ENCODE measurements at places on chromosomes 2 and 18.

DNA sequence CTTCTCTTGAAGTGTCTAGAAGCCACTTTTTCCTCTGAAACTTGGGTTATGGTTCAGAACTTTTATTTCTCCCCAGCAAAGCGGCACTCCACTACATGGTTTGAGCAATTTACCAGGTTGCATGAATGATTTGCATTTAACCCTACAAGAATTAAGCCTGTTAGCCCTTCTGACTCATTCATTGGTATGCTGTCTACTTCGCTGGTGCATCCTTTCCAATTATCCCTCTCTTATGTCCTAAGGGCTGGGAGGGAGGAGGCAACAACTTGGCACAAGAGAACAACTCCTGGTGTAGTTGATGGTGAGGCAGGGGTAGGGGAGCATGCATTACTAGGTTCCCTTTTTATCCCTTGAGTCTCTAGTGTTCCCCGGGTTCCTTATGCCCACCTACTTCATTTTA, 293.4 kb upstream of the MEX3C start:
- no peak for DNase-seq

- no peak for DNase-seq
These were observed 253.6 kb upstream of the TNP1 start for GRCh38 chr2:217113491-217113890.

DNA sequence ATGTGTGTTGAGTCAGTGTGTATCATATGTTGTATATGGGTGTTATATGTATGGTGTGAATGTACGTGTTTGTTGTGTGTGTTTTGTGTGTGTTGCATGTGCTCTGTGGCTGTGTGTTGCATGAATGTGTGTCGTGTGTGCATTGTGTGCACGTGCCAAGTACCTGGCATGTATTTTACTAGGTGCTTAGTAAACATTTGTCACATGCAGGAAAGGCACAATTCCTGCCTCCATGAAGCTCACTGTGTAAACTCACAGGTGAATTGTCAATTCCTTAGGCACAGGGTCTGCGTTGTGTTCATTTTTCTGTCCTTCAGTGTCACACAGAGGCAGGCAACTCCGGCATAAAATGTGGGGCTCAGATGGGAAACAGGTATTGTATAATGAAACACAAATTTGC, 22.3 kb upstream of the IL1R1 start:
- no peak for DNase-seq

DNA sequence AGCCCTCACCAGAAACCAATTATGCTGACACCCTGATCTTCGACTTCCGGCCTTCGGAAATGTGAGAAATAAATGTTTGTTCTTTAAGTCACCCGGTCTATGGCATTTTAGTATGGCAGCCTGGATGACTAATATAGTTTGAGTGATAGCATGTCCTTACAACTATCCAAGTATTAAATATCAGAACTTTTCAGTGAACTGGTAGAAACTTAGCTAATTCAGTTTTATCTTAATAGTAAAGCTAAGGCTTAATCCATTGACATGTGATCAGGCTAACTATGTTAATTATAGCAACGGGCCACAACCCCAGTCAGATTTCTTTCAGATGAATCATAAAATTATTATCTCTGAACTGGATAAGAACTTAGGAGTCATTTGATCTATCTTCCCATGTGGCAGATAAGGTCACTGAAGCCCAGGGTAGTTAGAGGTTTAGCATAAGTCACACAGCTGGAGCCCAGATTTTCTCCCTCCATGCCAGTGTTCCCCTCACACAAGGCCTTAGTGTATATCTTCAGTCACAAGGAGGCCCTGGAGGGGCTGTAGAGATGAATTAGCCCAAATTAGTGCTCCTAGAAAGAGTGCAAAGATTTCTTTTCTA, 40.7 kb upstream of the UPP2 start:
- DNase-seq = no peak

- DNase-seq = no peak
These were observed 98.6 kb upstream of the EPB41L5 start for GRCh38 chr2:119914266-119914665.

- DNase-seq = no peak
These were observed 189.0 kb downstream of the BCL11A start for GRCh38 chr2:60364491-60364890.

DNA sequence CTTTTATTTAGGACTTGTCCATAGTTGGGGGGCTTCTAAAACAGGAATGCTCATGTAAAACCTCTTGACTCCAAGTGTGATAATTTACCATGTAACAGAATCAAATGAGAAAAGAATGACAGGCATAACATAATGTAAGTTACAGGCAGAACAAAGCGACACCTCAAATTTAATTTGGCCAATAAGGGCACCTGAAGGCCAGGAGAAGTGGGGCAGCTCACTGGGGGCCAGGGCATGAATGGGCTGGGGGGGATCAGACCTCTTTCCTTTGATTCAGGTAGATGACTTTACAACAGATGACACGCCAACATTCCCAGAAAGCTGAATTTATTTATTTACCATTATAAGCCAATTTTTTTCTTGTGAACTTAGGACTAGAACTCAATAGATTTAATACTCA, 14.5 kb downstream of the MOCOS start:
- DNase-seq = no peak

- DNase-seq = no peak
These were observed 919.7 kb upstream of the GYPC start for GRCh38 chr2:125736306-125736705.

DNA sequence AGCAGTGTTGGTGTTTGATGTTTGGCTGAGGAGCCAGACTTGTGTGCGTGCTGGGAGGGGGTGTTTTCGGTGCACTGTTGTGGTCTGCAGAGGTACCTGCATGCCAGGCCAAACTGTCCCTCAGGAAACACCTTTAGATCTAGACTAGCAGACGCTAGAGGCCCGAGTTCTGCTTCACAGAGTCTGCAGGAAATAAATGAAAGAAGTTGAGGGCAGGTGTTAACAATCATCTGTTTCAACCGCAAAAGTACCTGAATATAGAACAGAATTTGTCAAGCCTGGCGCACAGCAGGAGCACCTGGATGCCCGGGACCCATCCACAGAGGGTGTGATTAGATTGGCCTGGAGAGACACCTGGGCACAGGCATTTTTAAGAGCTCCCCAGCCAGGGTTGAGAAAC, 40.5 kb upstream of the REL start:
- no peak for DNase-seq

GRCh38 chr2:148674063-148675020, 29.8 kb downstream of the EPC2 start:
- DNase-seq = peak; percentile 36

GRCh38 chr18:23710068-23710527, 20.8 kb downstream of the LAMA3 start:
- DNase-seq = no peak

GRCh38 chr2:51953931-51954330, 922.0 kb upstream of the NRXN1 start:
- DNase-seq = no peak
